ENCODE measurements at places on chromosomes 6 and 20.

DNA sequence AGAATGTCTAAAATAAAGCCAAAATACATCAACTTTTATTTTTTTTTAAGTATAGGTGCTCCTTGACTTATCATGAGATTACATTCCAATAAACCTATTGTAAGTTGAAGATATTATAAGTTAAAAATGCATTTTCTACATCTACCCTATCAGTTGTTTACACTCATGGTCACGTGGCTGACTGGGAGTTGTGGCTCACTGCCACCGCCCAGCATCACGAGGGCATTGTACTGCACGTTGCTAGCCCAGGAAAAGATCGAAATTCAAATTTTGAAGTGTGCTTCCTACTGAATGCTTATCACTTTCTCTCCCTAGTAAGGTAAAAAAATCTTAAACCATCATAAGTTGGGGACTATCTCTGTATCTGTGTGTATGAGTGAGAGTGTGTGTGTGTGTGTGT is 126.6 kb upstream of the RIN2 start:
- no peak for DNase-seq

DNA sequence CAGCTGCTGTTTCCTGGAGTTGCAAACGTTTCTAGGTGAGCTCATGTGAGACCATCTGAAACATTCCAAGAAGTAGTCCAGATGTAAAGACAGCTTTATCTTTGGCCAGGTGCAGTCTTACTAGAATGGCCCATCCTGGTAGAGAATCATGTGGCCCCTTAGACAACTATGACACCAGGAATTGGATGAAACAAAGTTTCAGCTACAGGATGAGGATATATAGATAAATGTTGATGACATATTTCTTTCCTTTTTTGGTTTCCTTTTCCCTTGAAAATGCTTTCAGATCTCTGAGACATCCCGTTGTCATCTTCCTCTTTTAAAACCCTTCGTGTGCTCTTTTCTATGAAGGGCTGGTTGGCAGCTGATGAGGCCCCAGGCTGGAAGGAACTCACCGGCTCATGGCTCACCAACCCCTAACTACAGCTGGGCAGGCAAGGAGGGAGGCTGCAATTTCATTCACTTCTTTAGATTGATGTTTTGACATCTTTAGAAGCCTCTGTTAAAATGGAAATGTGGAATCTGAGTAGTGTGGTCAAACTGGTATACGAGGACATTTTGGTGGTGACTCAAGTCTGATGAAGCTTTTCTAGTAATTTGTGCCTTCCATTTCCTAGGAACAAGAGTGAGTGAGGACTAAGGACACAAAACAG is 167.9 kb upstream of the TNFAIP3 start:
- DNase-seq, result no peak

- DNase-seq, result no peak
These were observed 151.4 kb upstream of the CHD6 start for GRCh38 chr20:41769592-41770018.

- no peak for DNase-seq
These were observed 78.2 kb upstream of the EEF1E1 start for GRCh38 chr6:8180327-8181159.

- no peak for DNase-seq
These were observed 585.7 kb upstream of the MARCKS start for GRCh38 chr6:113271437-113271836.
